Vagina (tissue), 2 donors: ENCODE measurements at places on chromosomes 2 and 18. TPM values are rescaled to one million over a fixed set of nuclear protein-coding genes. Genes with fewer than 3 reads are reported as not detected.

LBX2 gene
- not detected for total RNA-seq

DNA sequence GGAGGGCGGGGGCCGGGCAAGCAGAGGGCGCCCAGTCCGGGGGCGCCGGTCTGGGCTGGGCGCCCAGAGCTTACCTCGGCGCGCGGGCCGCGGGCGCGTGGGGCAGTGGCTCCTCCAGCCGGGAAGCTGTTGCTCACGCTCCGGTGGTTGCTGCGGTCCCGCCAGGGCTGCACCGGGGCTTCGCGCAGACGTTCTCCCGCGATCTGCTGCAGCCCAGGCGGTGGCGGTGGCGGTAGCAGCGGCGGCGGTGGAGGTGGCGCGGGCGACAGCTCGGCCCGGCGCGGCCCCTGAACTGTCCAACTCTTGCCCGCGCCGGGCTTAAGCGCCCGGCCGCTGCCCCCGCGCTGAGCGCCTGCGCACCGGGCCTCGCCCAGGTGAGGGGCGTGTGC, 391 bp downstream of the ZNF385B start:
- no peaks in the 10 kb centered on the region for H3K27me3 ChIP-seq
- H3K36me3 ChIP-seq, result no peaks in the 10 kb centered on the region
- peak overlapping the region; percentile 37 for H3K27ac ChIP-seq

DNA sequence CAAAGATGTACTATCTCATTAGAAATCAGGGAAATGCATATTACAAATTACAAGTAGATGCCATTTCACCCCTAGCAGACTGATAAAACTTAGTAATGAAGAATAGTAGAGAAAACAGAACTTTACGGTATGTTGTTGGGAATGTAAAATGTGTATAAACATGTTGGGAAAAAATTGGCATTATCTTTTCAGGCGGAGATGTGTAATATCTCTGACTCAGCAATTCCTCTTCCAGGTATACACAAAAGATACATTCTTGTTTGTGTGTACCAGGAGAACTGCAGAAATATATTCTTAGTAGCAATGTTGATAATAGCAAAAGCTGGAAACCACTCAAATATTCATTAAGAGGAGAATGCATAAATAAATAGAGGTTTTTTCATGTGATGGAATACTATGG, 204.5 kb downstream of the LPIN1 start:
- H3K27ac ChIP-seq, result no peak overlapping the region
- H3K27me3 ChIP-seq, result no peaks in the 10 kb centered on the region

GRCh38 chr2:240930096-240930630, 24.0 kb downstream of the CROCC2 start:
- no peaks in the 10 kb centered on the region for H3K27me3 ChIP-seq
- H3K4me1 ChIP-seq, result no peaks in the 10 kb centered on the region
- peak; percentile 47 for DNase-seq
- H3K36me3 ChIP-seq, result no peaks in the 10 kb centered on the region
- no peak overlapping the region for H3K27ac ChIP-seq
- H3K4me3 ChIP-seq, result no peak overlapping the region
